Sigmoid colon (tissue), 7 donors: ENCODE measurements at places on chromosomes 7 and 10. TPM values are rescaled to one million over a fixed set of nuclear protein-coding genes. Genes with fewer than 3 reads are reported as not detected.

Gene OPALIN
- not detected for total RNA-seq

Gene ZNF727
- total RNA-seq: 8.6 TPM

Gene CD36
- 35.6 TPM for total RNA-seq

Gene GGCT
- total RNA-seq: 24.3 TPM

DNA sequence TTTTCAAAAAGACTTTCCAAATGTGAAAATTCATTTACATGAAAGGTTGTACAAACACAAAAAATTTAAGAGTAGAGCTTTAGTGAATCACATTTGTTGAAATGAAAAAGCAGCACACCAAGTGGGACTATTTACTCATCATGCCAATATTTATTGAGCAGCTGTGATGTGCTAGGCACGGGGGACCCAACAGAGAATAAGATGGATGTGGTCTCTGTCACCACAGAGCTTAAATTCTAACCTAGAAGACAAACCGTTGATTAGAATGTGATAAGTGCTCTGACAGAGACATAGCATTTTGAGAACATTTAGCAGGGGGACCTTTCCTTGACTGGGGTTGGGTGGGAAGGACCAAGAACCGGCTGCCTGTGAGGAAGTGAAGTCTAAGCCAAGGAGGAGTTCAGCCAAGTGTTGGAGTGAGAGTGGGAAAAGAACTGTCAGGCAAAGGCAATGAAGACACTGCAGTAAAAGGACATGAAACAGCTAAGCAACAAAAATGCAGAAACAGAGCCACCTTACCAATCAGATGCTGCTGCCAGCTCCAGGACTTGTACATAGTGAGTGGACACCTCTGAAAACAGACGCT, 19.1 kb downstream of the ADAM12 start:
- no peak for DNase-seq

DNA sequence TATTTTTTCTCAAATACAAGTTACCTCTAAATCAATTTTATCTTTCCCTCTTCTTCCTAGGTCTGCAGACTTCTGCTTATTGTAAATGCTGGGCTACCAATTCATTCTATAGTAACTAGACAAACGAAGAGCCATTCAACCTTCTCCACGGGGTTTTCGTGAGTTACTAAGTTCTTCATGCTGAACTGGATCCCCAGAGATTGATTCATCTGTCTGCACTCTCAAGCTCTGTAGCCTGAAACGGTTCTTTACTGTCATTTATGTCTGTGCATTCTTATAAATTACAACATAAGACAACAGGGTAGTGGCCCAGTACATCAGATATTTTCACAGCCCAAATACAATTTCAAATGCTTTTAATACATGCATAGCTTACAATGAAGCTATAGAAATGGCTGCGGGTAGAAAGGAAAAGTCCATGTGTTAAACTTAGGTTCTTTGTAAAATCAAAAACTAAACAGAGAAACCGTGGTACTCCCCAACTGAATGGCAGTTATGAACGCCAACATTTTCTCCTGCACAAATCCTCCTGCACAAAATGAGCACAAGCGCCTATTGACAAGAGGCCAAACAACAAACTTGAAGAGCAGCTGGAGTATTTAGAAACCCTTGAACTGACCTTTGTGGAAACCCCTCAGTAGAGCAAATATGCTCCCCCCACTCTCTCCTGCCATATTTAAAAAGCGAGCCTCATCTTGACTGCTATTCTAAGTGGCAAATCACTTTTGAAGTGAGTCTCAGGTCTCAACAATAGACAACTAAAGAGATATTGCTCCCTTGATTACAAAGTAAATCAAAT, 20.7 kb downstream of the LAMB1 start:
- peak; percentile 50 for DNase-seq

Gene EN2
- not detected for total RNA-seq

- DNase-seq: no peak
Measured at GRCh38 chr7:7970237-7970530, 1.6 kb downstream of the GLCCI1 start.

GRCh38 chr7:29495653-29496052, 68.0 kb upstream of the PRR15 start:
- no peak for DNase-seq

GRCh38 chr10:71290806-71291527, 28.1 kb upstream of the SLC29A3 start:
- no peak for DNase-seq

Gene ZNF316
- 49.6 TPM for total RNA-seq

Gene TMEM229A
- total RNA-seq: not detected

Gene EPHA1
- total RNA-seq: not detected
